ENCODE measurements at places on chromosomes 3 and 15.

- peak; percentile 71 for DNase-seq
Measured at GRCh38 chr15:95866711-95867440, 463.6 kb upstream of the NR2F2 start.

DNA sequence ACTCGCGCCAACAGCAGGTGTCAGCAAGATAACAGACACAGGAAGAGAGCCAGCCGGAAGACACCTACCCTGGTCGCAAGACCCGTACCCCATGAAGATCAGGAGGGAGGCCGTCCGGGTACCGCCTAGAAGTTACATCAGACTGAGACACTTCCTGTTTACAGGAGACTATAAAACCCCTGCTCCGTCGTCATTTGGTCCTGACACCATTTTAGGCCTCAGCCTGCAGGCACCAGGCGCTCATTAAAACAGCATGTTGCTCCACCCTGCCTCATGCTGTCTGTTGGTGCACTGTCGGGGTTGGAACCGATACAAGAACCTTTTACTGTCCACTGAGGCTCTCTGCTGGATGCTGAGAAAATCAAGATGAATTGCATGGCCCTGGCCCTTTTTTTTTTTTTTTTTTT is 15.6 kb upstream of the PRTG start:
- no peak for DNase-seq

DNA sequence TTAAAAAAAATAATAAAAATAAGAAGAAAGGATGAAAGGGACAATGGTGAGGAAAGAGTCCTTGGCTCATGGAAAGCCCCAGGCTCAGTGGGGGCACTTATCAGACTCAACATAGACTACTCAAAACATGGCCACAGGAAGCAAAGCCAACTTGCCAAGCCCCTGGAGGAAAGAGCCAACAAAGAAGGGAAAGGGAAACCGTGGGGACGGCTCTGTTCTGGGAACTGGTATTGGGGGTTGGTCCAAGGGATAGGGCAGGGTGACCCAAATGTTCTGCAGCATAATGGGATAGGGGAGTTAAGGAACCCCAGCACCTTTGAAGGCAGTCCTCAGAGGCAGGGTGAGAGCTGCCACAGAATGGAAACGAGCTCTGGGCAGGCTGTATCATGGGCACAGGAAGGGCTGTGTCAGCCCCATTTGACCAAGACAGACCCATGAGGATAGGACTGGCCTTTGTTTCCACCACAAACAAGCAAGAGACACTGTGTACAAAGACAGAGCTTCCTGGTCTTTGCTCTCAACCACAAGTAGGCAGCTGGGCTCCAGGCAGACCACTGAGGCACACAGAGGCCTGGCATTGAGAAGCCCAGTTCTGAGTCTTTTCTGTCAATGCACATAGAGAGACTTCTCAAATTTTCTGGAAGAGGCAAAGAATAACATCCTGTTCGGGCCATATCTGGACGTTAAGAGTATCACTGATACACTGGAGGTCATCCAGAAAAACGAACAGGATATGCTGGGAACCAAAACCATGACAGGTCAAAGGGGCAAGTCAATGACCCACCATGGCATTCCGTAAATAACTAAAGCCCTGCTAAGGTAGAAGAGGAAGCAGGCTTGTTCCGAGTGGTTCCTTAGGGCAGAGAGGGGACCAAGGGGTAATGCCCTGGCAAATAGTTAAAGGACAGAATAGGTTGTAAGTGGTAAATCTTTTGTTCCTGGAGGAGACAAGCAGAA is 10.6 kb upstream of the SEMA7A start:
- DNase-seq, result no peak

- no peak for DNase-seq
Measured at GRCh38 chr3:189361103-189361835, 189.5 kb downstream of the TPRG1 start.

DNA sequence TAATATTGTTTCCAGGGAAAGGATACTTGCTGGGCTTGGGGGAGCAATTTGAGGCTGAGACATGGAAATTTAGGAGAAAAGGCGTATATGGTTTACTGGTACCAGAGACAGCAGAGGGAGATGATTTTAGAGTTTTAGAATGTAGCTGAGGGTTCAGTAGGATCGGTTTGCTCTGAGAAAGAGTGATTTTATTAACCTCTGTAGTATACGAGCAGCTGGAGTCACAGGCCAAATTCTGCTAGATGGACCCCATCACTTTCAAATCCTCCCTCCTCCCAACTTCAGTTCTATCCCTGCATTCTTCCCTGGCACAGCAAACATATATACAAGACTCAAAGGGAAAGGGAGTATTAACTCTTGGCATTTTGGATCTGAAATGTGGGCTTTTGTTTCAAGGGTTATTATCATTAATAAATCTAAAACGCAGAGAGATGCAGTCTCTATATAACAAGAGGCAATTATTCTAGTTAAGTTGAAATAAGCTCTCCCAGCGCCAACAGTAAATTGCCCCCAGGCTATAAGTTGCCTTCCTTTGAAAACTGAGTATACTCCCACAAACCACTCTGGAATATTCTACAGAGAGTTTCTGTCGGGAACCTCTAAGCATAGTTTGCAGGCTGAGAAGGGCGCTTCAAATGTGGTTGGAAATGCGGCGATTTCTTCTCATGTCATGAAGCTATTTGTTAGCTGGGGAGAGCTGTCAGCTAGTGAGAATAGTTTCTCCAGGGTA is 5.4 kb downstream of the CRABP1 start:
- DNase-seq, result no peak

GRCh38 chr3:43695443-43695842 is 4.7 kb downstream of the ABHD5 start:
- DNase-seq, result peak; percentile 88

DNA sequence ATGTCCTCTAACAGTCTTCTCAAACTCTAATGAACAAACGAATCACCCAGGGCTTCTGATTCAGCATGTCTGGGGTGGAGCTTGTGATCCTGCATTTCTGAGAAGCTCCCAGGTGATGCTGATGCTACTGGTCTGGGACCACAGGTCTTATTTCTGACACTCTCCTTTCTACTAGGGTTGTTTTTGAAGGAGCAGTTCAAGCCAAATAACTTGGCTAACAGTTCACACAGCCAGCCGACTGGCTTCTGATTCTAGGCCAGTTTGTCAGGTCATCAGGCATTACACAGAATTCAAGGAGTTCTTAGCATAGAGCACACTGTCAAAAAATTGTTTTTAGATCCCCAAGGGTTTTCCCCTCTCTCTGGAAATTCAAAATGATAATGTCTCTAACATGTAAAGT is 100.7 kb downstream of the TIGIT start:
- no peak for DNase-seq

GRCh38 chr3:195081242-195081963 is 189.6 kb downstream of the XXYLT1 start:
- peak; percentile 44 for DNase-seq

- DNase-seq, result peak; percentile 60
Measured at GRCh38 chr3:11134794-11135193, 19.5 kb upstream of the HRH1 start.

- peak; percentile 47 for DNase-seq
Measured at GRCh38 chr3:37922721-37923568, 61.3 kb downstream of the CTDSPL start.

GRCh38 chr15:57028176-57028575 is 109.7 kb downstream of the TCF12 start:
- DNase-seq, result no peak

DNA sequence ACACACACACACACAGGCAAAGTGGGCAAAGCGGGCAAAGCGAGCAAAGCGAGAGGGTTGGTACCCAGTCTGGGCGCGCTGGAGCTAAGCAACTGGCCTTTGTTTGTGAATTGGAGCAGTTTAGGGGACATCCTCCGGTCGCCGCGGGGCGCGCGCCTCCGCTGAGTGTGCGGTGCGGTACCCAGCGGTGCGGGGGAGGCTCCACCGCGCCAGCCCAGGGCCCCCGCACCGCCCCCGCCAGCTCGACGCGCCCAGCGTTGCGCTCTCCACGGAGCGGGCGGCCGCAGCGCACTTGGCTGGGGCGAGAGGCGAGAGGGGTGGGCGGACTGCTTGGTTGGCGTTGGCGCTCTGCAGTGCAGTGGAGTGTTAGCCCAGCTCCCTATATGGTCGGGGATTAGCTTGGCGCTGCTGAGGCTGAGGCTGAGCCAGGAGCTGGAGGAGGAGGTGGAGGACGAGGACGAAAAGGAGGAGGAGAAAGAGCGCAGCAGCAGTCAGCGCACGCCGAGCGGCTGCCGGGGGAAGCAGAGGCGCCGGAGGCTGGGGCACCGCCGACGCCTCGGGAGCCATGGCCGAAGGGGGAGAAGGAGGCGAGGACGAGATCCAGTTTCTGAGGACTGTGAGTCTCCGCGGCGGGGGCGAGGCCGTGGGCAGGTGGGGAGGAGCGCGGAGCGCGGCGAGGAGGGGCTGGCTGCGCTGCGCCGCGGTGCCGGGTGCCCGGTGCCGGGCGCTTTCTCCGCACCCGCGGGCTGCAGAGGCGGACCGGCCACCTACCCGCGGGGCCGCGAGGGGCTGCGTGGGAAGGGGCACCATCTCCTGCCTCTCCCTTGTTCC is at the start of gene RYR3:
TSS of gene RYR3 (plus strand) at position 487 of the 831 bp plus-strand sequence. CDS start at position 566, 79 bp downstream.
- DNase-seq, result no peak

- DNase-seq, result no peak
Measured at GRCh38 chr15:79977431-79978054, 6.5 kb upstream of the BCL2A1 start.

DNA sequence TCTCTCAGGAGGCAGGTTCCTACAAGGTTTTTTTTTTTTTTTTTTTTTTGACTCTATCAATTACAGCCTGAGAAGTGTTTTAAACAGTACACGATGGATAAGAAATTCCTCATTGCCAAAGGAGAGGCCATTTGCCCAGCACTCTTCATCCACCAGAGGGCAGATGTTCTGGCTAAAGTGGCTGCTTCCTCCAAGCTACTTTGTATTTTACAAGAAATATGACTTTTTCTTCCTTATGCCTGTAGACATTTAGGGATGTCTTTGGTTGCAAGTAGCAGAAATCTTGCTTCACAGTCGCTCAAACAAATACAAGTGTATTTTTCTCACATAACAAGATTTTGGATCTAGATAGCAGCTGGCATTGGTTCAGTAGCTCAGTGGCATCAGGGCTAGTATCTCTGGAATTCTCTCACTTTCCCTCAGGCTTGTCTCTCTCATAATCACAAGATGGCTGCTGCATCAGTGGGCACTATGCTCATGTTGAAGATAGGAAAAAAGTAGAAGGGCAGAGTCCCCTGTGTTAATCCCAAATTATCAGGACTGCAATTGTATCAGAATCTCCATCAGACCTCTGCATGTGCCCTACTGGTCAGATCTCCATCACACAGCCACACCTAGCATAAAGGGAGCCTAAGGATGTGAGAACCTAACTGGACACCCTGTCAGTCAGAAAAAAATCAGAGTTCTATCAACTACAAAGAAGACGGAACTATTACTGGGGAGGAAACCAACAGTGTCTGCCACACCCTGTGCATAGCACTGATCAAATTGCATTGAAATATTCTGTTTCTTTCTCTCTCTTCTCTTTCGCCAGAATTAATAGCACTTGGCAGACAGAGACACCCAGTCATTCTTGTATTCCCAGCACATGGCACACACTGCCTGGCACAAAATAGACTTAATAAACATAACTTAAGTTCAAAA is 138.9 kb upstream of the COL8A1 start:
- DNase-seq, result peak; percentile 79

GRCh38 chr15:60223176-60223575 is 174.6 kb downstream of the ANXA2 start:
- DNase-seq, result no peak

All from fibroblast of pulmonary artery (primary cell).